ENCODE measurements at places on chromosomes 16 and 17.

DNA sequence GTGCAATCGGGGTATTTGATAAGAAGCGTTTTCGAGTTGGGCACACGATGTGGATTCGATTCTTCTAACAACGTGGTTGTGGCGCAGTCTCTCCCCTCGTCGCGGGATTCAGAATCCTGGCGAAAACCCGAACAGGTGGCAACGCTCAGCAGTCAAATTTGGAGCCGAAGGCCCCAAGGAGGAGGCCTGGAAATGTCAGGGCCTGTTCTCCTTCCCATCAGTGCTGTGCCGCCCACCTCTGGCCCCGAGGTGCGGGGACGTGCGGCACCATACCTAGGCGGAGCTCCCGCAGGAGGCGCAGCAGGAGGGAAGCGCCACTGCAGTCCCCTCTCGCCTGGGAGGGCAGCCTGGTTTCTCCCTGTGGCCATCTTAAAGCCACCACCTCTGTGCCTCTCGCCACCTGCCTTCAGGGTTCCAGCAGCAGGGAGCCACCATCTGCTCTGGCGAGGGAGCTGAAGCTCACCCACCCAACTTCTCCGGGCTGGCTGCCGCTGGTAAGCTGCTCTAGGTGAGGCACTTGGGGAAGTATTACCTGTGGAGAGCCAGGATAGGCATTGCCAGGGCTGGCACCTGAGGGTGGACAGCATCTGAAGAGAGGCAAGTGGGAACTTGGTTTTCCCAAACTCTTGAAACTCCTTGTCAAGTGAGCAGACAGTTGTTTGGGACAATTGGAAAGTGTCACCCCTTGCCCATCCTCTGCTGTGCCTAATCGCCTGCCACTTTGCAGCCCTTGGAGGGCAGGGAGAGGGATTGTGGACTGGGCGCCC lies 2.6 kb upstream of the AATF start:
- no peak for DNase-seq

DNA sequence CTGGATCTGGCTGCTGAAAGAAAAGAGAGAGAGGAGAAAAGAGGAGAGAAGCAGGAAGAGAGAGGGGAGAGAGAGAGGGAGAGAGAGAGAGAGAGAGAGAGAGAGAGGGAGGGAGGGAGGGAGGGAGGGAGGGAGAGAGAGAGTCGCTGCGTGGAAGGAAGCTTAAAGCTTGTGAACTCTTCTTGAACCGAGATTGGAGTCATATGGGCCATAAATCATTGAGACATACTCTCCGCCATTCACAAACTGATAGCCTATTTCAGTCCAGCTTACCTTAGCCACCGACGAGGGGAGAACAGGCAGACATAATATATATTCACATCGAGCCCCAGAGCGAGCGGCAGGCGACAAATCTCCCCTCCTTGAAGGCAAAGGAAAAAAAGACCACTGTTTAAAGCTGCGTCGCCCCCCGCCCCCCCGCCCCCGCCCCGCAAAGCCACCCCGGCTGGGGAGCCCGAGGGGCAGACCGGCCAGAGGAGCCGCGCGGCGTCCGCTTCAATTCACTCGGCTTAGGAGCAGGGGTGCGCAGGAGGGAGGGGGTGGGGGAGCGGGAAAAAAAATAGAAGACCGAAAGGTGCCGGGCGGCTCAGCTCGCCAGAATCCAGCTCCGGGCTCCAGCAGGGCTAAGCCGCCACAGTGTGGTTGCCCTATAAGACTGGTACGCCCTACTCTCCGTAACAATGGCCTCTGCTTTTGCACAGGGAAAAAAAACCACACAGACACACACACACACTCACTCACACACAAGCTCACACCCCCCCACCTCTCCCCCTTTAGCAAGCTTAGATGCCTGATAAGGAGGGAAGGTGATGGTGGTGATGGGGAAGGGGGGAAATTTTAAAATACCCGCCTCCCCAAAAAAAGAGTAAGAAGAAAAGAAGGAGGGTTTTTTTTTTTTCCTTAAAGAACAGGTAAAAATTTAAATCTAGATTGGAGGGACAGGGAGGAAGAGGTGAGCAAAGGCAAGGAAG lies 10.6 kb upstream of the HOXB2 start:
- peak; percentile 72 for DNase-seq

DNA sequence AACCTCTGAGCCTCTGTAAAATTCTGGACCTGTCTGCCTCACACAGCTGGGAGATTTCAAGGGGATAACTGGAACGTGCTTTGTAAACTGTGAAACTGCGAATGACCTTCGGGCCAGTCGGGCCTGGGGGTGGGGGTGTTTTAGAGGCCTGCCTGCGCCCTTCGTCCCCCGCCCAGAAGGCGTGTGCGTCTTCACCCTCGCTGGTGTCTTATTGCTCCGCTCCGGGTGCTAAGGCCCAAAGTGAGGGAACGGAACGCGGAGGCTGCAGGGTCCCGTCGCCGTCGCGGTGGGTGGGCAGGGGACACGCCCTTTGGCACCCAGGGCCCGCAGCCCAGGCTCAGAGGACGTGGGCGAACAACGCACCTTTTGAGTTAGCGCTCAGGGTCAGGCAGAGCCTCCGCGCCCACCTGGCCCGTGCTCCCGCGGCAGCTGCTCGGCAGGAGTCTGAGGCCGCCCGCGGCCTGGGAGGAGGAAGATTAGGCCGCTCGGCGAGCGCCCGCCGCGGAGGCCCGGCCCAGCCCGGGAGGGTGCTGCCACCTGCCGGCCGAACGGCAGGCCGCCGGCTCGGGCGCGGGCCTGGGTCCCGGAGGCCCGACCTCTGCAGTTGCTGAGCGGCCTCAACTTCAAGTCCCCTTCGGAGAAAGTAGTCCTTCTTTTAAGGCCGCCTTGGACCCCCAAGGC lies 29.7 kb downstream of the DCAKD start:
- no peak for DNase-seq

DNA sequence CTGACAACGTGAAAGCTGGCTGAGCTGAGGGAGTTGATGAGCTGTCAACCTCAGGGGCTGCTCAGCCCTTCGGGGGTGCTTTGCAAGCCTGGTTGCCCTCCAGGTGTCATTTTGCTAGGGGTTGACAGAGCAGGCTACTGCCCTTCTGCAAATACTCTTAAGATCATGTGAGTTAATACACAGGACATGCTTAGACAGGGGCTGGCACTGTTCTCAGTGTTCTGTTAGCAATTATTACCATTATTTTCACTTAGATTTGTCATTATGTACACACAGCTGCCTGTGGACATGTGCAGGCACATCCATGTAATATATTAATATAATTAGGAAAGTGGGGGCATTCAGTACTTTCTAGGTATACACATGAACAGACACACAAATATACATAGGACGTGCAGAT lies 554.3 kb upstream of the HSBP1 start:
- DNase-seq = peak; percentile 86

- DNase-seq = no peak
Observed at GRCh38 chr17:58394534-58395223, 22.7 kb downstream of the RNF43 start.

DNA sequence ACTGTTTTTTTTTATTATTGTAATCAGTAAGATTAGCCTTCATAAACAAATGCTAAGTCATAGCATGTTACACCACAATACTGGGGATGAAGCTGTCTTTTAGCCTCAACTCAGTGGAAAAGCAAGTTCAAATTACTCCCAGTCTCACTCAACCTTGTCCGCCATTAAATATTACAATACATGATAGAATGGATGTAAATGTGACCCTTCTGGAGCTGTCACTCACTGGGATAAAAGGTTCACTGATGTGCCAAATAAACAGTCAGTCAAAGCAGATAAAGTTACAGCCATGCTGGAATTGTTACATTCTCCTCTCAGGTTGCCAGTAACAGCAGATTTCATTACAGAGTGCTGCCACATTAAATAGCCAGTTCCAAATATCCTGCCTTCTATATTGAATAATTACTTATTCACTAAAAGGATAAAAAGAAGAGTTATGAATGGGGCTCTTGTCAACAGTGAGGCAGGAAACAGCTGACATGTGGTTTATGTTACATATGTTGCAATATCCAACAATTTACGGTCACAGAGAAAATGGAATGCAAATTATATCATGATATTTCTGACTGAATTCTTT lies 53.4 kb downstream of the BRIP1 start:
- DNase-seq = peak; percentile 10

GRCh38 chr17:55705847-55706246 lies 16.8 kb downstream of the TMEM100 start:
- DNase-seq = no peak

GRCh38 chr17:35537601-35538141 lies at the start of gene SLFN12L:
SLFN12L (minus strand) TSS chr17:35537678; CDS start chr17:35522364, 15,314 bp downstream.
- no peak for DNase-seq

DNA sequence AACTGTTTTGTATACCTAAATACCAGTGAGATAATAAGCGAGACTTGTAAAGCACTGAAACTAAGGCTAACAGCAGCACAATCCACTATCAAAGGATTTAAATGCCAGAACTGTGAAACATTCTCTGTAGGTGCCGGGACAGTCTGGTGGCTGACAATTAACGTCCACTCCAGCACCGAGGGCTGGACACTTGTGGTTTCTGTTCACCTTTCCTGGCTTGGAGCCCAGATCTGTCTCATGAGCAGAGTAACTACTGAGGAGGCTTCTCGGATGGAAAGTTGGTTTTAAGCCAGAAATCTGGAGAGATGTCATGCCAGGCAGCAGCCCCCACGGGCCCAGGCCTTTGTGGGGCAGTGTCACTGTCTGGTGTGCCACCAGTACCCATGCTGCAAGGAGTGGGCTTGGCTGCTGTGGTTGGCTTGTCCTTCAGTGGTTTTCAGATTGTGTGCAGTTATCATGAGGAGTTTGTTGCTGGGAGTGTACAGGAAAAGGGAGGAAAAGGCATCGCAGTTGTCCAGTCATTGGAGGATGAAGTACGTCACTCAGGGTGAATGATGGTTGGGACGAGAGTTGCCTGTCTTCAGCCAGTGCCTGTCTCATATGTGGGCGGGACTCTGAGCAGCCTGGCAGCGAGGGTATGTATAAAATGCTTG lies 35.5 kb downstream of the UBN1 start:
- no peak for DNase-seq

DNA sequence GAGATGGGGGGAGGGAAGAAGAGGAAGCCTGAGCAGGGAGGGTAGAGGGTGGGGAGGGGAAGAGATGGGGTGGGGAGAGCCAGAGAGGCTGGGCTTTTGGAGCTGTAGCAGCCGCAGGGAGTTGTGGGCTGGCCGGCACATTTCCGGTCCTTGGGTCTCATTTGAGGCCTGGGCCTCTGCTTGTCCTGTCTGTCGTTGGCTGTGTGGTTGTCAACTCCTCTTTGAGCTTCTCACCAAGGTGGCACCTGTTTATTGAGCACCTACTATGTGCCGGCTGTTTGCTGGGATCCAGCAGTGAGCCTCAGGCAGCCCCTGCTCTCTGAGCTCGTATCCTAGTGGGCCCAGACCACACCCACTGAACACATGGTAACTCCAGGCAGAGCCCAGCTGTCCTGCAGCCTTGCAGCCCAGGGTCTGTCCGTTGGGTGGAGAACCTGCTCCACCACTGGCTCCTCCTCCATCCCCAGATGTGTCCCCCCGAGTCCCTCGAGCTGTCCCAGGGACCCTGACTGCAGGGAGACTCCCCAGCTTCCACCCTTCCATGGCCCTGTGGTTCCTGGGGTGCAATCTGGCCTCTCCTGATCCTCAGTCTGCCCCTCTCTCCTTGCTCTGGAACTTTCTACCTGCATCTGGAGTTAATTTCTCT lies 164.9 kb downstream of the IRF8 start:
- no peak for DNase-seq

GRCh38 chr17:72128039-72128438 lies 7.2 kb downstream of the SOX9 start:
- no peak for DNase-seq

GRCh38 chr16:85915125-85915845 lies 16.3 kb downstream of the IRF8 start:
- DNase-seq = no peak

- DNase-seq = no peak
Observed at GRCh38 chr17:27846042-27846655, 45.8 kb upstream of the NOS2 start.

GRCh38 chr17:62705778-62706597 lies 78.5 kb downstream of the MRC2 start:
- no peak for DNase-seq

DNA sequence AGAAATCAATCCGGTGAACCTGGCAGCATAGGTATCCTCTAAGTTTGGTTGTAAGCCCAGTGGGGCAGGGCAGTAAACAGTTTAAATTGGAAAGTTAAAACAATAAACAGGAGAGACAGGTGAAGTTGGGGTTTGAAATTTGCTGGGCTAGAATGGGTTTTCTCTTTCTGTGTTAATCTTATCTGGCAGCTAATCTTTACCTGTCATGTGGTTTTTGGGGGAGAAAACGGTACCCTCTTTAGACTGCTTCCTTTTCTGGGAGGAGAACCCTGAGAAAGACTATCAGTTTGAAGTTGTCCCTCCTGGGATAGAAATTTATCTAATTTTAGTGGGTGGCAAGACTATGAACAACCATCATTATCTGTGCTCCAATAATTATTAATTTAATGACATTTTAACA lies 24.0 kb downstream of the CDH13 start:
- DNase-seq = no peak

GRCh38 chr16:88339930-88340754 lies 42.6 kb upstream of the ZNF469 start:
- DNase-seq = no peak

GRCh38 chr16:1012722-1013592 lies 31.4 kb downstream of the SOX8 start:
- DNase-seq = no peak

DNA sequence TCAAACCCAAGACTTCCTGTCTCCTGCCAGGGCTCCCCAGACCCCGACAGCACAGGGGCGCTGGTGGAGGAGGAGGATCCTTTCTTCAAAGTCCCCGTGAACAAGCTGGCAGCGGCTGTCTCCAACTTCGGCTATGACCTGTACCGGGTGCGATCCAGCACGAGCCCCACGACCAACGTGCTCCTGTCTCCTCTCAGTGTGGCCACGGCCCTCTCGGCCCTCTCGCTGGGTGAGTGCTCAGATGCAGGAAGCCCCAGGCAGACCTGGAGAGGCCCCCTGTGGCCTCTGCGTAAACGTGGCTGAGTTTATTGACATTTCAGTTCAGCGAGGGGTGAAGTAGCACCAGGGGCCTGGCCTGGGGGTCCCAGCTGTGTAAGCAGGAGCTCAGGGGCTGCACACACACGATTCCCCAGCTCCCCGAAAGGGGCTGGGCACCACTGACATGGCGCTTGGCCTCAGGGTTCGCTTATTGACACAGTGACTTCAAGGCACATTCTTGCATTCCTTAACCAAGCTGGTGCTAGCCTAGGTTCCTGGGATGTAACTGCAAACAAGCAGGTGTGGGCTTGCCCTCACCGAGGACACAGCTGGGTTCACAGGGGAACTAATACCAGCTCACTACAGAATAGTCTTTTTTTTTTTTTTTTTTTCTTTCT lies 8.1 kb downstream of the SERPINF1 start:
- DNase-seq = no peak

All from NCI-H1417 treated with DMSO at 0.1 percent for 48 hours (cell line).